Cerebellar nuclear complex (tissue), 1 donor: ENCODE measurements at places on chromosomes 1 and 21.

DNA sequence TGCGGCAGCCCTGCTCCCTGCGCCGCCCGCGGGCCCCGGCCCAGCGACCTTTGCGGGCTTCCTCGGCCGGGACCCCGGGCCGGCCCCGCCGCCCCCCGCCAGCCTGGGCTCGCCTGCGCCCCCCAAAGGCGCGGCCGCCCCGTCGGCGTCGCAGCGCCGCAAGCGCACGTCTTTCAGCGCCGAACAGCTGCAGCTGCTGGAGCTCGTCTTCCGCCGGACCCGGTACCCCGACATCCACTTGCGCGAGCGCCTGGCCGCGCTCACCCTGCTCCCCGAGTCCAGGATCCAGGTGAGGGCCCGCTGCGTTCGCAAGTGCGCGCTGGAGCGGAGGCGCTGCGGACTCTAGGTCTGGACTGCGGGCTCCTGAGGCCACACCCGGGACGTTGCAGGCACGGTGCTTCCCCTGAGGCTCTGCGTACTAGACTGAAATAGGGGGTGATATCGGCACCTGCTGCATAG is 351 bp downstream of the MIXL1 start:
- no peak for DNase-seq

GRCh38 chr1:176244851-176245250 is 37.8 kb upstream of the COP1 start:
- DNase-seq, result no peak

GRCh38 chr1:155859881-155860871 is 809 bp downstream of the SYT11 start:
- peak; percentile 25 for DNase-seq

DNA sequence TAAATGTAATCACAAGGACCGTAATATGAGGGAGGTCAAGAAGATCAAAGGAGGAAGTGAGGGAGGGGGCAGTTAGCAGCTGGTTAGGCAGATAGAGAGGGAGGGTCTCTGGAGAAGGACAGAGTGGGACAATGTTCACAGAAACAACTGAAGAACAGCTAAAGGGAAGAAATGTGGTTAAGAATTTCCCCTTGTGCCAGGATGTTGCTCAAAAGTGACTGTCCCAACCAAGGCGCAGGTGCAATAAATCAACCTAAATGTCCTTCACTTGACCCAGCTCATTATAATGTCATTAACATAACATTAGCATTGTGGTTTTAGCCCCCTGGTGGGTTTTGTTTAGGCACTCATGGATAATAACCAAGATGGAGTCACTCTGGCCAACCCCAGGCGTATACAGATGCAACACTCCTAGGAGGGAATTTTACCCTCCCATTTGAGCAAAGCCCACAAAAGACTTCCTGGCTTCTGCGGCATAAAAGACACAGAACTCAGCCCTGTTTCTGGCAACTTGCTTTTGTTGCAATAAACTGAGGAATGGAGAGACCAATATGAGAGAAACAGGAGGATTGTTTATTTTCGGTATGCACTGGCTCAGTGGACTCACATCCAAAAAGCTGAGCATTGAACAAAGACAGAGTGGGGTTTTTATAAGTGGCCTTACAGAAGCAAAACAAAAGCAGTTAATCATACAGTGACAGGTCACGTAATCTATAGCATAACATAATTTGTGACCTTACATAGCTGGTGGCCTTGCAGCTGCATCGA is 7.3 kb upstream of the CA6 start:
- DNase-seq, result no peak

DNA sequence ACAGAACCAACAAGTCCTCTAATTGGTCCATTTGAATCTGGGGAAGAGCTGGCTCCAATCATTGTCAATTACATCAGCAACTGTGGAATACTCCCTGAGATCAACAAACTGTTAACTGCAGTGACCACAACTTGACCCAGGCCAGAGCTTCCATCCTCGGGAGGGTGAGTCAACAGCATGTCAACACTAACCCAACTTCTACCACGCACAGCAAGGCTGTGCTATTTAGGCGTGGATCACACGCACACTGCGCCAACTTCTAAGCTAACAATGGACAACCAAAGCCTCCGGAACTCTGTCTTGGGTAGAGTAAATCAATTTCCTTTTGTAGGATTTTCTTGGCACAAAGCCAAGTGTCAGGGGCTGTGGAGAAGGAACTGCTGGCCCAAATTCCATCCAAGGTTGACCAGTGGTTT is 30.4 kb downstream of the APP start:
- no peak for DNase-seq
